ENCODE measurements at places on chromosomes 4 and X. TPM values are rescaled to one million over a fixed set of nuclear protein-coding genes. Genes with fewer than 3 reads are reported as not detected.

IL2RG gene
- not detected for polyA plus RNA-seq

SPANXD gene
- polyA plus RNA-seq = not detected

MAD2L1 gene
- polyA plus RNA-seq = 11.4 TPM

IQCM gene
- polyA plus RNA-seq = 0.05 TPM

GAGE12F gene
- not detected for polyA plus RNA-seq

UGT2B17 gene
- not detected for polyA plus RNA-seq

BTK gene
- not detected for polyA plus RNA-seq

C1QTNF7 gene
- 2.7 TPM for polyA plus RNA-seq
